NCI-H2227 treated with DMSO at 0.1 percent for 48 hours (cell line): ENCODE measurements at places on chromosomes 12 and 14.

DNA sequence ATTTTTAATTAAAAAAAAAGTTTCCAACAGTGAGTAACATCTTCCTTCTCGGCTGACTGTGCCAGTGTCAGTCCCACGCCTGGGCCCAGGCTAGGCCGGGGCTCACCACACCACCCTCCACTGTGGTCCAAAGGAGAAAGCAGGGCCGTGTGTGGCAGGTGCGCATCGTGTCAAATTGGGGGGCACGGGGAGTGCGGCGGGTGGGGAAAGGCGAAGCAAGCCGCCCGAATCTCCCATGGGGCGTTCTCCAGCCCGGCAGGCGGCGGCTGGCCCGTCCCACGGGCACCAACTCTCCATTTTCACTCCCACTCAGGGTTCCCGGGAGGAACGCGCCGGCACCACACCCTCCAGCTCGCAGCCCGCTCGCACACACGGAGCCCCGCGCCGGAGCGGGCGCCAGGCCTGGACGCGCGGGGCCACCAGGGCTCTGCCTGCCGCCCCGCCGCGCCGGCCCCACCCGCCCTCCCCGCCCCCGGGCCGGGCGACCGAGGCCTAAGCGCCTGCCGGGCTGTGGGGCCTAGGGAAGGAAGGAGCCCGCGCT is 604 bp downstream of the EEA1 start:
- DNase-seq, result no peak

DNA sequence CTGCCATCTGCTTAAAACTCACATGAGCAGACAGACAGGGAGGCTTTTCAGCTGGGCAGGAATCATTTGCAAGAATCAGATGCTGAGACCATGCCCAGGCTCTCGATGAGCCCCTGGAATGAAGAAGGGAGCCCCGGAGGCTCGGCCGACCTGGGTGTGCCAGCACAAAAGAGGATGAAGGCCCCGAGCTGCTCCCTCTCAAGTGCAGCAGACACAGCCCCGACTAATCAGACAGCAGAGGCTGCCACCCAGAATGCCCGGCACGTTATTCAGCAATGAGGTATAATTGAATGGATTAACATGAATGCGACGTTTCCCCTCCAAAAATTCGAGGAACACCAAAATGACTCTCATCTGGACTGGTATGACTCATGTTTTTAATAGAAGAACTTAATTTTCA is 58.9 kb downstream of the BCL11B start:
- DNase-seq, result no peak

DNA sequence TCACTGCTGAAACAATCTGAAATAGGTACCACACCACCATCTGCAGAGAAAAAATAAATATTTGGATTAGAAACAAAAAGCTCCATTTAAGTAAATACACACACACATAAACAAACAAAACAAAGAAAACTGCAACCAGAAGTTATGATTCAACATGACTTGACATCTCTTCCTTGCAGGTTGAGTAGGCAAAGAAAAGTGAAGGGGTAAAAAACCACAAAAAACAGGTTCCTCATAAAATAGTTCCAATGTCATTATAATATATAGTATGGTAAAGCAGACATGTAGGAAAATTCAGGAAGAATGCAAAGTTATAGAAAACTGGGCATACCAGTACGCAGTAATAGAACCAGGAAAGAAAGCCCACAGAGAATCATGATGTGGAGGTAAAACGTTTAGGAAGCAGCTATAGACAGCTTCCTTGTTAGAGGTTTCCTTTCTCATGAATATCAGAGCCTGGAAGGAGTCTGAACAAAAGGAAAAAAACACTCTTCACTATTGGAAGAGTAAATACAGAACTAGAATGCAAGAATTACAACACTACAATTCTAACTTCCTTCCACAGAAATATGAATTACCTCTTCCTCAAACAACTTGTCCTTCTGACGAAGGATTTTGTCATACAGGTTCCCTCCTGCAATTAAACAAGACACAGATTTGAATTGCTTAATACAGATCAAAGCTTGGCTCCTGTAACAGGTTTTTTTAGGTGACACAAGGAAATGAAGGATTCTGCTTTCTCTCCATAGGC is 6.1 kb downstream of the NEK9 start:
- DNase-seq, result no peak

DNA sequence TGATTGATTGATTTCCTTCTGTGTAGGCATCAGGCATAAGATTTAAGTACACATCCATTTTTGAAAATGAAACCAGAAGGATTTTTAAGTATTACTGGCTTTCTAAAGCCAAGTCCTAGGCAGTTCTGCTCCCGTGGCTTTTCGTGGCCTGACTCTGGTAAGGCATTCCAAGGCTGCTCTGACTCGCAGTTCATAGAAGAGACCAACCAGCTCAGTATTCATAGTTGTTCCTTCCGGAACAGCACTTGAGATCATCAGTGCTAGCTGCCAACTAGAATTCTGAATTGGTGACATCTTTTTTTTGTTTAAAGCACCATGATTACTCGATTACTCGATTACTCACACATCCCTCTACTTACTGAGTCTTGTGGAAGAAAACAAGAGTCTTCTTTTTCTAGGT is 25.9 kb downstream of the SUDS3 start:
- no peak for DNase-seq

DNA sequence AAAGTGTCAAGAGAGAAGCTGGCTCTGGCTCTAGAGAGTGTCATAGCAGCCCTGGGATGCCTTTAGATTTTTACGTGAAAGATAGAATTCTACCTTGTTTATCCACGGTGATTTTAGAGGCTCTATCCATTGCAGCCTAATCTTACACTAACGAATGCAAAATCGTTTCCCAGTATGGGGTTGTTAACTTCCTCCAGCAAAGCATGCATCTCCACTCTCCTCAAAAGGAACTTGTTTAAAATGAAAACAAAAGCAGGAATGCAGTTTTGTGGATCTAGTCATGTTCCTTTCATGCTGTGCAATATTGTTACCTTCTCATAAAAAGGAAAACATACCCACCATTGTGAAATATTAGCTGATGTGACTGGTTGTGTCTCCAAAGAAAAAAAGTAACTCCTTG is 88.4 kb downstream of the ANO2 start:
- DNase-seq, result no peak

DNA sequence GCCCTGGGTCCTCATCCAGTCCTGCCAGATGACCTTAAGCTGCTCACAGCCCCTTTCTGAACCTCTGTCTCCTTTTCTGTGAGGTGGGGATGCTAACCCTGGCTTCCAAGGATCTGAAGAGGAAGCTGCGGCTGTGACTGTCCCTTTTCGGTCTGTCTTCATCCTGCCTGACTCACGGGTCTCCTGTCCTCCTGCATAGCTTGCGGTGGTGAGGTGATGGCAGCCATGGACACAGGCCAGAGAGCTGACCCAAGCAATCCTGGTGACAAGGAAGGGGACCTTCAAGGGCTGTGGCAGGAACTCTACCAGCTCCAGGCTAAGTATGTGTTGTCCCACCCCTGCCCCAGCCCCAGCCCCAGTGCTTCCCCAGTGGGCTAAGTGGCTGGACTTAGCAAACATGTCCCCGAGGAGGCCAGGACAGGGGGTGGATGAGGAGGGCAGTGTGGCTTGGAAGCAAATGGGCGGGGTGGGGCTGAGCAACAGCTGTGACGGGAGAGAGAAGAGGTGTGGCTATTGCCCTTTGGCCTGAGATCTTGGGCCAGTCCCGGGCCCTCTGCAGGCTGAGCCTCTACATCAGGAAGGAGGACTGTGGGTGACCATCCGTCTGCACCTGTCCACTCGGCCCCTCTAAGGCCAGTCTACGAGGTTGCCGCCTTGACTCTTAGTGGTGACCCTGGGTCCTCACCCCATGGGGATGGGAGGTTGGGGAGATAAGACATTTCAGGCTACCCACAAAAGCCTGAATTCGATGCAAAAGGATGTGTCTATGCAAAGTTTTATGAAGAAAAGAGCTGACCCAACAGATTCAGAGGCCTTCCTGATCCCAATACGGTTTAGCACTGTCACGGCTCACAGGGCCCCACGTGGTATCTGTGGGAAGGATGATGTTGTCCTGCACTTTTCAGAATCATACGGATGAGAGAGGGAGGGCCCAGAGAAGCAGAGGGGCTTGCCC is 1.1 kb downstream of the CCDC197 start:
- no peak for DNase-seq

GRCh38 chr12:52059582-52060497 is 8.6 kb downstream of the NR4A1 start:
- DNase-seq, result no peak

GRCh38 chr14:93065272-93065730 is 50.4 kb downstream of the ITPK1 start:
- no peak for DNase-seq

DNA sequence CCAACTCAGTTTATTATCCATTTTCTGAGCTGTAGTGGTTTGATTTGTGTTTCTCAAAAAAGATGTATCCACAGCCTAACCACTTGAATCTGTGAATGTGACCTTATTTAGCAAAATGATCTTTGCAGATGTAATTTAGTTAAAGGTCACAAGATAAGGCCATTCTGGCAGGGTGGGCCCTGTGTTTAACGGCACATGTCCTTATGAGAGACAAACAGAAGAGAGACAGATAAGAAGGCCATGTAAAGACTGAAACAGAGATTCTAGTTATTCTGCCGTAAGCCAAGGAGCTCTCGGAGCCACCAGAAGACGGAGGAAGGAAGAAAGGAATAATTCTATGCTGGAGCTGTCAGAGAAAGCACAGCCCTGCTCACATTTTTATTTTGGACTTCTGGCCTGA is 374.2 kb downstream of the PRKD1 start:
- no peak for DNase-seq

DNA sequence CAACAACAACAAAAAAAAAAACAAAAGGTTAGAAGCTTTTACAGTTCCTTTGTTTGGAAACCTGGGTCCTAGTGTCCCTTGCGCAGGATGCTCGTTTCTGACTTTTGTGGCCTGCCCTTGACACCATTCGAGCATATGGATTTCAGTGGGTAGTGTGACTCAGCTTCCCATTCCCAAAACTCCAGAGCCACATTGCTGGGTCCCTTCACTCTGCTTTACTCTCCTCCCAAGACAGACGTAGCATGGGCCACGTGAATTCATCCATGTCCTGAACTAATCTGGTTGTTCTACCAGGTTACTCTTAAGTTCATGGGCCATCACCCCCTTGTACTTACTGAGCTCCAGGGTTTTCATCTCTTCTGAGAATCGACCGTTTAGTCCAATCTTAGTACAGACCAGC is 68.0 kb upstream of the MAX start:
- DNase-seq, result no peak

DNA sequence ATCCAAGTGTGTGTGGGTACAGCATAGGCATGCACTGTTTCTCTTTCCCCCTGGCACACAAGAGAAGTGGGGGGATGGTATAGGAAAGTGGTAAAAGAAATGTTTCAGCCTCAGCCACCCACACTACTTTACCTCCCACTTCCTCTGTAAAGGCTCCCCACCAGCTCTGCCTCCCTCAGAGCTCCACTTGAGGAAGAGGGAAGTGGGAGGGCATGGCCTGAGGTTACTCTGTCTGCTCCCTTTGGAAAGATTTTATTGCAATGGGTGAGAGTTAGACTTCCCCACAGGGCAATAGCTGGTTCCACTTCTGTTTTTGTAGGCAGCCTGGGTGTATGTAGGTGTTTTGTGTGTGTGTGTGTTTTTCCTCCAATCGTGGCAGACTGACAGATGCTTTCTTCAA is 145.3 kb downstream of the SSPN start:
- no peak for DNase-seq

DNA sequence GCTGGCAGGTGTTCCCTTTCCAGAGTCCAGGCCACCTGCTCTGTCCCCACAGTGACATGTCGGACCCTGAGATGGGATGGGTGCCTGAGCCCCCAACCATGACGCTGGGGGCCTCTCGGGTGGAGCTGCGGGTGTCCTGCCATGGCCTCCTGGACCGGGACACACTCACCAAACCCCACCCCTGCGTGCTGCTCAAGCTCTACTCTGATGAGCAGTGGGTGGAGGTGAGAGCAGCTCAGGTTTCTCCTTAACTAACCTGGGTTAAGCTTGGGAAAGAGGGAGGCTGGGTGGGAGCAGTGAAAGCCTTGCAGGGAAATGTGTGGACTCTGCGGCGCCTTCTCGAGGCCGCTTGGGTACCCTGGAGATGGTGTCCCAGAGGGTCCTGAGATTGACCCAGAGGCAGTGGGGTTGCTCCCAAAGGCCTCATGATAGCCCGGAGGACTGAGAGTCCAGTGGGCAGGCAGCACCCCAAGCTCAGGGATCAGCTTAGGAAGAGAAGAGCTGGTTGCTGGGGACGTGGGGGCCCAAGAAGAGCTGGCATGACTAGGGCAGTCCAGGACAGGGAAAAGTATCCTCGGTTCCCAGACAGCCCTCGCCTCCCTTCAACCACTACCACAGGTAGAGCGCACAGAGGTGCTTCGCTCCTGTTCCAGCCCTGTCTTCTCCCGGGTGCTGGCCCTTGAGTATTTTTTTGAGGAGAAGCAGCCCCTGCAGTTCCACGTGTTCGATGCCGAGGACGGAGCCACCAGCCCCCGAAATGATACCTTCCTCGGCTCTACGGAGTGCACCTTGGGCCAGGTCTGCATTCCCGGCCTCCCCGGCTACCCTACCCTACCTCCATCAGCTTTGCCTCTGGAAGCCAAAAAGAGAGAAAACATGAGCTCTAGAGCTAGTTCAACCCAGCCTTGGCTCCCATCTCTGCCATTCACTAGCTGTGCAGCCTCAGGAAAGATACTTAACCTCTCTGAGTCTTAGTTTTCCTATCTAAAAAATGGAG is 1.8 kb downstream of the CPNE6 start:
- DNase-seq, result no peak

GRCh38 chr12:67386869-67387565 is 117.9 kb downstream of the CAND1 start:
- DNase-seq, result no peak

GRCh38 chr12:9096563-9097176 is 19.0 kb downstream of the A2M start:
- DNase-seq, result no peak

DNA sequence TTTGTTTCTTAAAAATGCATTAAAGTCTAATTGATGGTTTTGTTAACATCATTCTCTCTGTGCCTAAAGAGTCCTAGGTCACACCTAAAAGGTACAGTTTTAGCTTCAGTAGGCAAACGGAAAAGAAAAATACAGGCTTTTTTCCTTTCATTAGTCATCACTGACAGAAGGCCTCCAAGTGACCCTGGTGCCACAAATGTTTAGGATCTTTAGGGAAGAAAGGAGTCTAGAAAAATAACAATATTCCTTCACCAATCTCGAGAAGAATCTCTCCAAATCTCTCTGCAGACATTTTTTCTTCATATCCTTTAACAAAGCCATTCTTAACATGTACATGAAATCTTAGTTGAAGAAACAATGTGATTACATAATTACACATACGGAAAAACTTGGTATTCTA is 2.0 kb downstream of the DENND5B start:
- DNase-seq, result no peak
